ENCODE measurements at places on chromosomes 16 and 17.

GRCh38 chr17:65813306-65813705 lies 251.9 kb upstream of the AXIN2 start:
- DNase-seq, result no peak

DNA sequence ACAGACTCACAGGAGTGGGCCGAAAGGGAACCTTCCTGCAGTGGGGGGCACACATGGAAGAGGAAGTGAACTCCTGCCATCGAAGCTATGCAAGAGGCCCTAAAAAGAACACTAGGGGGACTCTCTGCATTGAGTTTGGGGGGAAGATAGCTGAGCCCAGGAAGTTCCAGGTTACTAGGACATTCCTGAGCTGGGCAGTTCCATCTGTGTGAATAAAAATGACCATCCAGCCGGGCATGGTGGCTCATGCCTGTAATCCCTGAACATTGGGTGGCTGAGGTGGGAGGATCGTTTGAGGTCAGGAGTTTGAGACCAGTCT lies 211.8 kb downstream of the ZNF423 start:
- no peak for DNase-seq

GRCh38 chr16:10561001-10561400 lies 19.4 kb downstream of the EMP2 start:
- DNase-seq, result no peak

GRCh38 chr17:65198653-65199382 lies 61.6 kb downstream of the RGS9 start:
- no peak for DNase-seq

GRCh38 chr17:64448665-64449512 lies at the start of gene MILR1:
Gene MILR1, plus strand, starts transcription at chr17:64449115. Its CDS starts 54 bp downstream, at chr17:64449169.
- DNase-seq, result no peak

GRCh38 chr16:85549766-85550421 lies 63.2 kb upstream of the GSE1 start:
- DNase-seq, result no peak

- DNase-seq, result no peak
Observed at GRCh38 chr17:41231731-41232130, 518 bp upstream of the KRTAP9-3 start.

DNA sequence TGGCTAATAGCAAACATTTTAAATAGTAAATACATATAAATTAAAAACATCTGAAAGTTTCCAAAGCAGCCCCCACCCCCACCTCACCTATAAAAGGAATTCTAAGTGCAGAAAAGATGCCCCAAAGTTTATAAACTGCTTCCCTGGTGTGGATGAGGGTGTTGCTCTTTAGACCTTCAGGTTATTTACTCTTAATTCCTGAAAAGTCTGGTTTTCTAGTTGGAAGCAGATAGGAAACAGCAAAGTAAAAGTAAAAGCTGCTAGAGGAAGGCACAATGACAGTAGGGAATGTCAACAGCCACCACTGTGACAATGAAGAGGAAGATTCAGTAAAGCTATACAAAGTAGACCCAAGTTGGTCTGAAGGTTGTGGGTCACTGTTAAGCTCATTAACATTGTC lies 37.8 kb downstream of the SSH2 start:
- DNase-seq, result no peak

- DNase-seq, result no peak
Observed at GRCh38 chr17:82298538-82299421, 18.6 kb downstream of the CD7 start.

DNA sequence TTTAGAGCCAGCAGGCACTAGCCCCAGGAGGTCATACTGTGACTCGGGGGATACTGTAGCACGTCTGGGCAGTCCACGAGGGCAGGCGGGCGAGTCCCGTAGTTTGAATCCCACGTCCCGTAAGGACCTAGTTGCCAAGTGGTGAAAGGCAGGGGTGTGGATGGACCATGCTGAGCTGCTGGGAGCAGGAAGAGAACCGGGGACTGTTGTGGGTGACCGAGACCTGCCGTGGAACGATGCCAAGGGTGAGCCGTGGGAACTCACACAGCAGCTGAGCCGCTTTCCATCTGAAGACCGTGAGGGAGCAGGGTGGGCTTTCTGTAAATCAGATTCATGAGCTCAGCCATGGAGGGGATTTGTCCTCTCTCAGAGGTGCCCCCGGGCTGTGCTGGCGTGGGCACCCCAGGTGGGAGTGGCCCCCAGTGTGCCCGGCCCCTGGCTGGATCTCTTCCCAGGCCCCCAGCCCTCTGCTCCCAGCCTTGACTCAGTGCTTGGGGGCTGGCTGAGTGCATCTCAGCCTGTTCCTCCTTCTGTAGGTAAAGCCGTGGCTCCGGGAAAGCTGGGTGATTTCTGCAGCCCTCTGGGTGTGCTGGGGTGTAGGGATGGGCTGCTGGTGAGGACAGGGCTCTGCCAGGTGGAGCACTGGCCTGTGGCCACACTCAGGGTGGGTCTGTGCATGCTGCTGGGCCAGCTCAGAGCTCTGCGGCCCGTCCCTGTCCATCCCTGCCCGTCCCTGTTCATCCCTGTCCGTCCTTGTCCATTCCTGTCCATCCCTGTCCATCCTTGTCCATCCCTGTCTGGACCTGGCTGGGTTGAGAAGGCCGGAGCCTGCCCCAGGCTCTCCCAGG lies 13.6 kb downstream of the ASPSCR1 start:
- DNase-seq, result no peak

DNA sequence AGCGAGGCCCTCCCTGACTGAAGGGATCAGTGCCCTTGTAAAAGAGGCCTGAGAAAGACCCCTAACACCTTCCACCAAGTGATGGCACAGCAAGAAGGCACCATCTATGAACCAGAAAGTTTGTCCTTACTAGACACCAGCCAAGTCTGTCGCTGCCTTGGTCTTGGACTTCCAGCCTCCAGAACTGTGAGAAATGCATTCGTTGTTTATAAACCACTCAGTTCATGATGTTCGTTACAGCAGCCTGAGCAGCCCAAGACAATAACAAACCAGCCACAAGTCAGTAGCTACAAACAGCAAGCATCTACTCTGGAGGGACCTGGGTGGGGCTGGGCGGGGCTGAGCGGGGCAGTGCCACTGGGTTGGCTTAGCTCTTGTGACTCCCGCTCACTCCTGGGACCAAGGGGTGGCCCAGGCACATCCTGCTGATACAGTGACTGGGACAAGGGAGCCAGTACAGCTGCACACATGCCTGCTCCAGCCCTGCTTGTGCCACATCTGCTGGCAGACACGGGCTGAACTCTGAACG lies 234.9 kb downstream of the IRF8 start:
- DNase-seq, result no peak

DNA sequence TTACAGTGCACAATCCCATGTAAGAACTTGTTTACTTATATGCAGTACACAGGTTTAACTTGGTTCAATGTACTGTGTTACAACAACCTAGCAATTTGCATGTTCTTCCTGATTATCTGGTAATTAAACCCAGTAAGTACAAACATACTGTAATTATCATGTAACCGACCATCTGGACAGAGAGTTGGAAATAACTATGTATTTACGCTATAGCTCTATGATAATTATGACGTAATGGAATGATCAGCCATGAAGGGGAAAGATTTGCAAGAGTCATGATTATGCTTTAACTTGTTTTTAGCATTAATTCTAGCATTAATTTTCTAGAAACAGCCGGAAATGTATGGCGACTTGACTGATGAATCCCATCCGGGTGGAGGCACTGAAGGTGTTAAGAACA lies 74.8 kb upstream of the SALL1 start:
- no peak for DNase-seq

- no peak for DNase-seq
Observed at GRCh38 chr16:52114379-52114778, 432.6 kb downstream of the TOX3 start.

- DNase-seq, result no peak
Observed at GRCh38 chr17:50828508-50829170, 6.7 kb upstream of the WFIKKN2 start.

DNA sequence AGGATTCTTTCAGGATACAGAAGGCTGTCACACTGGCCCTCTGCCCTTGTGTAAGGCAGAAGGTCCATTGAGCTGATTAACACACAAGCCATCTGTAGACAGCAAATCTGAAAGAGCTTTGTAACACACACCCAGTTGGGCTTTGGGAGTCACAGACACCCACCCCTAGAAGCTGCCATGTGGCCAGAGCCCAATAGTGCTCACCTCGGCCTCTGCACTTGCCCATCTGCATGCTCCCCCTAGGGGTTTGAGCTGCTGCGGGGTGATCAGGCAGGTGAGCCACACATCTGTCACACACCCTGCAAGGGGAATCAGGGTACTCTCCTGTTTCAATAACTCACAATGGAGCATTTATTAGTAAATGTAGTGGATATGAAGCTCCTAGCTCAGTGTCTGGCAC lies 138.3 kb downstream of the CHD9NB start:
- no peak for DNase-seq

DNA sequence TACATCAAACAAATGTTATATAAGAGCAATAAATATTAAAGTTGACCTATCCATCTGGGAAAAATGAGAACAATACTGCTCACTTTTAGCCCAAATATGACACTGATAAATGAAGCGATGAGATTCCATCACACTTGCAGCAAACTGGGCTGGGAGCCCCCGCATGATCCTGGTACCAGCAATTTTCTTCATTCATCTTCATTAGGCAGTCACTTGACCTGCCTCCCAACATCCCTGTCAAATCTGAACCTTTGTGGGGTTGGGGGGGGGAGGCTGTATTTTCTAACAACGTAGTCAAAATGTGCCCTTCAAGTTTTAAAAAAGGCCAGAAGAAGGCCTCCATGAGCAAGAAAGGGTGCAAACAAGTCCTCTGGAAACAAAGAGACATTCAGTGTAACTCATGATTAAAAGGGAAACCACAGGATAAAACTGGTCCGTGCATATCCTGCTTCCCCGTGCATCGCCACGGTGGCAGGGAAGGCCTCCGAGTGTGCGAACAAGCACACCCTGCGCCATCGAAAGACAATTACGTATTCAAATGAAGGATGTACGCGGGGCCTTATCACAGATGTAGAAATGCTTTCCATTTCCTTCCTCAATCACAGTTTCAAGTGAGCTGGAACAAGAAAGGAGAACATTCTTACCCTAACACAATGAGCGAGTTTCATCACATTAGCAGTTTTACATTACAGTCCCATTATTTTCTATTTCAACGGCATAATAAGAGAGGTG lies 48.4 kb downstream of the TOX3 start:
- DNase-seq, result no peak

GRCh38 chr16:84332975-84333684 lies 35.2 kb upstream of the ATP2C2 start:
- DNase-seq, result no peak

Data from activated T-cell treated with anti-CD3 and anti-CD28 coated beads for 48 hours (primary cell).